Activated CD4-positive, CD25-positive, alpha-beta regulatory T cell (primary cell): ENCODE measurements at places on chromosomes 2 and 18.

- no peak for DNase-seq
Measured at GRCh38 chr2:209960045-209960444, 42.4 kb upstream of the RPE start.

DNA sequence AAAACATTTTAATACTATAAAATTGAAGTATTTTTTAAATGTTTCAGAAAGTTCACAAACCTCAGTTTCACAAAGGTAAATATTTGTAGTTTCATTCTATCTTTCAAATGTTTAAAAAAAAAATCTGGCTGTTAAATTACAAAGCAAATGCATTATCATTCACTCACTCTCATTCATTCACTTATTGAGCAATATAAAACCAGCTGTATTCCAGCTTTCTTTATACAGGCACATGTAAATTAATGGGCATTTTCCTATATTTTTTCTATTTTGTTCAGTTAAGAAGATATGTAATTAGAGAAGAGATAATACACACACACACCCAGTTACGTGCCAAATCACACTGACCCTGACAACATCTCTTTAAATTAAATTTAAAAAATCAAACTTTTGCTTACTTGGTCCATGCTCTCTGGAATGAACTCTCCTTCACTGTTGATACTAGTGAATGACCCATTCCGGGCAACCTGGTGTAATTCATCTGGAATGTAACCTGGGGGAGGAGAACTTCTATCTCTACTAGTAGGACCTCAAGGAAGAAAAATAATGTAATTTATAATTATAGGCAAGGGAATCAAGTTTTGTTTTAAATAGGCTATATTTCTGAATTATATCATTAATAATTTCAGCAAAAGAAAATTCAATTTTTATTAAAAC, 32.5 kb upstream of the ERCC3 start:
- DNase-seq, result no peak

DNA sequence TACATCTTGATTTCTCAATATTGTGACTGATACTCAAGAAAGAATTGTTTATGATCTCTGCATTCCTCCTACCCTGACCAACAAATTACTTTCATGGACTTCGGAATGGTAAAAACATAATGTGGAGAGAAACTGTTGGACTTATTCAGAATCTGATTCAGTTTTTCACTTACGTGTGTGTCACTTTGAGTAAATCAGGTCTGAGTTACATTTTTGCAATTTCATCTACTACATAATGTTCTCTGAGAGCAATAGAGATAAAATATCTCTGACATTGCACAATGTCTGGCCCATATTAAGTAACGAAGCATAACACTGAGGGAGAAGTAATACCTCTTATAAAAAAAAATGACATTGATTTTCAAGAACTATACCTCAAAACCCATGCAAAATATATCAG, 1337.9 kb upstream of the CHAC2 start:
- DNase-seq, result no peak

- no peak for DNase-seq
Measured at GRCh38 chr2:176794392-176794791, 418.2 kb upstream of the HNRNPA3 start.

DNA sequence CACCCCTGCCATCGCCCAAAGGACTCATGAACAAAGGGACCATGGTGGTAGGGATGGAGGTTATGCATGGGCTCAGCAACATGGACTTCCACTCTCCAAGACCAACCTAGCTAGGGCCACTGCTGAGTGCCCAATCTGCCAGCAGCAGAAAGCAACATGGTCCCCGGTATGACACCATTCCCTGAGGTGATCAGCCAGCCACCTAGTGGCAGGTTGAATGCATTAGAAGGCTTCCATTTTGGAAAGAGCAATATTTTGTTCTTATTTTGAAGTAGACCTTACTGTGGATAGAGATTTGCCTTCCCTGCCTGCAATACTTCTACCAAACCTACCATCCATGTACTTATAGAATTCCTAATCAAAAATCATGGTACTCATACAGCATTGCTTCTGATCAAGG, 99.8 kb downstream of the METTL4 start:
- DNase-seq, result no peak

- no peak for DNase-seq
Measured at GRCh38 chr2:236130349-236130998, 37.7 kb downstream of the GBX2 start.

DNA sequence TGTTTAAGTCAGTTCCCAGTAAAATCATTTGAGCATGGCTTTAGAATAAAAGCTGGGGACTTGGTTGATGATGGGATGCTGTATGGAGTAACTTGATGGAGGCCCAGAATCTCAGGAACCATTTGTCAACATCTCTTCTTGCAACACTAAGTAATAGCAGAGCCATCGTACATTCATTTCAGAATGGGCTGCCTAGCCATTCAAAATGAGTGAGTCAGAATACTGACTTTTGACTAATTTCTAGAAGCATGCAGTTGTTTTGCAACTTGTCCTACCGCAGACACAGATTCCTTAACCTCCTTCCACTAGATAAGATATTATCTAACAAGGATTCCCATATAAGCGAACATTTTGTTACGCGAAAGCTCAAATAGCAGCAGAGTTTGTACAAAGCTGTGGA, 229.5 kb downstream of the CNTNAP5 start:
- no peak for DNase-seq

DNA sequence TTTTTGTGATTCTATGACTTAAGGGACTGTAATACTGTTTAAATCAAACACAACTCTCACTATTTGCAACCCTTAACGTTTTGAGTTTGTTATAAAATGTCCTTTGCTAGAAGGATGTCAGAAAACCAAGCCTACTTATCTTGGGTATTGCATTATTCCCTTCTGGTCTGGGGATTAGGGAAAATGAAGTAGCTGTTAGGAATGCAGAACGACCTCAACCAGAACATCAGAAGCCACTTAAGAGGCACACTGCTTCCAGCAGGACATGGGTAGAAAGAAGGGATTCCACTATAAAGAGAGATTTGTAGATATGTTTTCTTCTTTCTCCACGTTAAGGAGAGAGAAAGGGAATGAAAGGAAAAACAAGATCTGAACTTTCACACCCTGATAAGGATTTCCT, 101.2 kb downstream of the SETBP1 start:
- no peak for DNase-seq

GRCh38 chr2:63740943-63741342, 100.8 kb upstream of the UGP2 start:
- DNase-seq, result no peak

GRCh38 chr2:64329848-64330247, 124.1 kb upstream of the LGALSL start:
- no peak for DNase-seq

- no peak for DNase-seq
Measured at GRCh38 chr2:223196331-223196730, 144.3 kb downstream of the KCNE4 start.

DNA sequence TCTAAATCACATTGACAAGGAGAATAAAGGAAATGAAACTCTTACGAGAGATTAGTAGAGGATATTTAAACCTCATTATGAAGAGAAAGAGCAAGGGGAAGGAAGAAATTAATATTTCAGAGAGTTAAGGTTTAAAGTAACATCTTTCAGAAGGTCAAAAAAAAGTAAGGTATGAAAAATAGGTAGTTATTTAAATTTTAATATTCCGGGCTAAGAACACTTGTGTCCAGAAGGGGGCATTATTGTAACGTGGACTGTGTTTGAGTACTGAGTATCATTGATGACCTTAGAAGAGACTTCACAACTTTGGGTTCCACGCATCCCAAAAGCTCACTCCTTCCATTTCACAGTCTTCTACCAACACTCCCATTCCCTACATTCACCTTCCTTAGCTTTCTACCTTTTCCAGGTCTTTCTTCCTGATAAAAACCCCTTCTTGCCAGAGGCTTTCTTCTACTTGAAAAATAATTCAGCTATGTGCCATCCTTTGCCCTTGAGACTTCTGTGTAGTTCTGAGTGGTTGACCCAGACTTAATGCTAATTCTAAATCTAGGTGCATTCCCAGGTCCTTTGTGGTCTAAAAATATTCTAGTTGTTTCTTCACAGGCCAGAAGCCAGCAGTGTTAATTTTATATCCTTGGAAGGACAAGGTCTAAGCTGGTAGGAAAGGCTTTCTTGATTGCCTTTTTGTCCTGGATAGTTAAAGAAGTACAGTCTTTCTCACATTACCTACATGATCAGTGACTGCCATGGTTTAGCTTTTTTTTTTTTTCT, 16.5 kb downstream of the DYNC1I2 start:
- DNase-seq, result no peak

DNA sequence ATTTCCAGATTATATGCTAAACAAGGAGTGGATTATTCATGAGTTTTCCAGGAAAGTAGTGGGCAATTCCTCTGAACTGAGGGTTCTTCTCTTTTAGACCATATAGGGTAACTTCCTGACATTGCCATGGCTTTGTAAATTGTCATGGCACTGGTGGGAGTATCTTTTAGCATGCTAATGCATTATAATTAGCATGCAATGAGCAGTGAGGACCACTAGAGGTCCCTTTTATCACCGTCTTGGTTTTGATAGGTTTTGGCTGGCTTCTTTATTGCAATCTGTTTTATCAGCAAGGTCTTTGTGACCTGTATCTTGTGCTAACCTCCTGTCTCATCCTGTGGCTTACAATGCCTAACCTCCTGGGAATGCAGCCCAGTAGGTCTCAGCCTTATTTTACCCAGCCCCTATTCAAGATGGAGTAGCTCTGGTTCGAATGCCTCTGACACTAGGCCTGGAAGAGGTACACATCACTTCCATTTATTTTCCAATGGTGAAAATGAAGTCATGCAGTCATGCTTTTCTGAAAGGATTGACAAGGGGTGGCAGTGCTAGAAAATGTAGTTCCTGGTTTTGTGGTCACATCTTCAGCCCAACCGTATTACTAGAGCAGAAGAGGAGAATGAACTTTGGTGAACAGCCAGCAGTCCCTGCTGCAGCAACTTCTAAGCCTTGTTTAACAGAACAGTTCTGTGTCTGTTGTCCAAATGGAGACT, 26.6 kb upstream of the ITGA4 start:
- DNase-seq, result no peak

DNA sequence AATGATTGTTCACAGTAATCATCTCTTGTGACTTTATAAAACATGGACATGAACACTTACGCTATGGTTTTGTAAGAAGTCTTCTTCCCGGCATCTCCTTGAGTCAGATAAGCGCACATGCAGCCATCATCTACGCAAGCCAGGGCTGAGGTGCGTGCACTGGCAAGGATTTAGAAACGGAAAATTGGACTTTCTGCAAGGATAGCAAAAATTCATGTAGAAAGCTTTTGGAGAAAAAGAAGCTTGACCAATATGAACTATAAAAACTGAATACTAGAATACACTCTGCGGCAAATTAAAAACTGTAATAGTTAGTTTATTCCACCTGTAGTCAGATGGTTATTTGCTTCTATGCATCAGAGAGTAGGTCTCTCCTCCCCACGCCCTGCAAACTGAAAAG, 6.3 kb downstream of the NMS start:
- no peak for DNase-seq

DNA sequence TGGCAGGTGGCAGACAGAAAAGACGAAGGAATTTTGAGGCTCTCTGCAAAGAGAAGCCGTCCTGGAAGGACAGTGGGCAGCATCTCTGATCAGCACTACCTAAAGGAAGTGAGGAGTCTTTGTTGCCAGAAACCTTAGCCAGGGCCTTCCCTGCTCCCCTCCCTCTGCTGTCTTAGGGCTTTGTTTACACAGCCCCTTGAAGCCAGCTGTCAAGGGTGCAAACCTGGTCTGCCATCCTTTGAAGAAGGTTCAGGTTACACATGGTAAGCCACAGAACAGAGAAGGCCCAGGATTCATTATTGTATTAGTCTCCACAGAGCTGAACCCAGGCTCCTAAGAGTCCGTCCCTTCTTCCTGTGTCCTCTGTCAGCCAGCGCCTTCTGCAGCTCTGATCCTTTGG, 356.7 kb downstream of the TGIF1 start:
- DNase-seq, result no peak

GRCh38 chr2:96113951-96114350, 2.4 kb downstream of the ADRA2B start:
- no peak for DNase-seq

DNA sequence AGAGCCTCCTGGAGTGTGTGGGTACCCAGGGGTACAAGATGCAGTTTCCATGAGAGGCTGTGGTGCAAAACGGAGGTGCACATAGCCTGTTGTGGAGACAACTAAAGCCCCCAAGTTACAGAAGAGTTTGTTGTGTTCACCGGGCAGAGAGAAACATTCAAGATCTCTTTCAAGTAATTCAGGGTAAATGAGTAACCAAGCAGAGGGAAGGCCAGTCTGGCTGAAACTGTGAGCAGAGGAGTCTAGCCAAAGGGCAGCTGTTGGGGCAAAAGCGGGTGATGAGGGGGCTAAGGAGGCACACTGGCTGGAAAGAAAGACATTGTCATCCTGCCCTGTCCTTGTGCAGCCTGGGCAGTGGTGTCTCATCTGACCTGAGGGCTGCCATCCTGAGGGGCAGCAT, 52.0 kb downstream of the CXCR4 start:
- no peak for DNase-seq

DNA sequence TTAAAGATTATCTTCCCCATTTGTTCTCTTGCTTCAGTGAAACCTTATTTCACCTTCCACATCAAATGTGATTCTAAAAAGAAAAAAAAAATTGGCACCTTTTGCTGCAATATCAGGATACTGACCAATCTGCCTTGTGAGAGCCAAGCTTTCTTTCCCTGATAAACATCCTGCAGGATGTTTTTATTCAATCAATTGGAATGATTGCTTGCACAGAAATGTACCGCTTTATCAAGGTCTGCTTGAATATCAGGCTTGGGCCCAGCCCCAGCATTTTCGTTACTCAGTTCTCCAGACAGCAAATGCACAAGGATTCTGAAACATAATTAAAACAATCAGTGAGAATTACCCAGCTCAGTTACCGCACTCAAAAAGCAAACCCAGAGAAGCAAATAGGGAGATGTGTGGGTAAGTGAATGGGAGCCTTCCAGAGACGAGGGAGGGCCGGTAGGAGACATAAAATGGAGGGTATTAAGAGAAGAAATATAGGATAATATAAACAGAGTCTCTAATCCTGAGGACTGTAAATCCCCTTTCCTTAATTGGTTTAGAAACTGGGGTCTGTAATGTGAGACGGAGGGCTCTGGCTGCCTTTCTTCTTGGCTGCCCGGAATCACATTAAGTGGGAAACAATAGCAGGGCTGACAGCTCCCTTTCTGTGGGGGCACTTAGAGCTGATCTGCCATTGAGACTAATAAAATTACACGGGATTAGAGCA, 291.8 kb downstream of the ICOS start:
- no peak for DNase-seq

DNA sequence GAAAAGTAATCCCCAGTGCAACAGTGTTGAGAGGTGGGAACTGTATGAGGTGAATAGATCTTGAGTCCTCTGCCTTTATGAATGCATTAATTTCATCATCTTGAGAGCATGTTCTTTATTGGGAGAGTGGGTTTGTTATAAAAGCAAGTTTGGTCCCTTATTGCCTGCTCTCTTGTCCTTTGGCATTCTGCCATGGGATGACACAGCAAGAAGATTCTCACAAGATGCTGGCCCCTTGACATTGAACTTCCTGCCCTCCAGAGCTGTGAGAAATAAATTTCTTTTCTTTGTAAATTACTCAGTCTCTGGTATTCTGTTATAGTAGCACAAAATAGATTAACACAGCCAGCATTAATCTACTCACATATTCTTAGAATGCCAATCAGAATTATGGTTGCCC, 108.6 kb downstream of the EHBP1 start:
- DNase-seq, result no peak
